ENCODE measurements at places on chromosomes 11 and 22.

DNA sequence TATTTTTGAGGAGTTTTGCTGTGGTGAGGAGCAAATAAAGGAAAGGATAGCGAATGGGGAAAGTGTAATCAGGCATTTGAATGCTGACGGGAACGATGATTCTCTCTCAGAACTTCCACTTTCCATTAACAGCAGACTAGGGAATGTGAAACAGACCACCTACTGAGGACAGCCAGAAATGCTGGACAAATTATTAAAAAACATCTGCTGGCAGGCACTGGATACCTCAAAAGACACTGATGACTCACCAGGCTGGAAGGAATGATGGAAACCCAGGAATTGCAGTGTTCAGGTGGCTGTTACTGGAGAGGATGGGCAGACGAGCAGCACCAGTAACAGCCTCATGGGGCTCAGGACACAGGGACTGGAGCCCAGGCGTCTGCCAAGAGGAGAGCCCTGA is 33.4 kb downstream of the PLA2G6 start:
- no peak for DNase-seq

GRCh38 chr11:76769645-76770586 is 13.2 kb upstream of the TSKU start:
- DNase-seq: no peak

DNA sequence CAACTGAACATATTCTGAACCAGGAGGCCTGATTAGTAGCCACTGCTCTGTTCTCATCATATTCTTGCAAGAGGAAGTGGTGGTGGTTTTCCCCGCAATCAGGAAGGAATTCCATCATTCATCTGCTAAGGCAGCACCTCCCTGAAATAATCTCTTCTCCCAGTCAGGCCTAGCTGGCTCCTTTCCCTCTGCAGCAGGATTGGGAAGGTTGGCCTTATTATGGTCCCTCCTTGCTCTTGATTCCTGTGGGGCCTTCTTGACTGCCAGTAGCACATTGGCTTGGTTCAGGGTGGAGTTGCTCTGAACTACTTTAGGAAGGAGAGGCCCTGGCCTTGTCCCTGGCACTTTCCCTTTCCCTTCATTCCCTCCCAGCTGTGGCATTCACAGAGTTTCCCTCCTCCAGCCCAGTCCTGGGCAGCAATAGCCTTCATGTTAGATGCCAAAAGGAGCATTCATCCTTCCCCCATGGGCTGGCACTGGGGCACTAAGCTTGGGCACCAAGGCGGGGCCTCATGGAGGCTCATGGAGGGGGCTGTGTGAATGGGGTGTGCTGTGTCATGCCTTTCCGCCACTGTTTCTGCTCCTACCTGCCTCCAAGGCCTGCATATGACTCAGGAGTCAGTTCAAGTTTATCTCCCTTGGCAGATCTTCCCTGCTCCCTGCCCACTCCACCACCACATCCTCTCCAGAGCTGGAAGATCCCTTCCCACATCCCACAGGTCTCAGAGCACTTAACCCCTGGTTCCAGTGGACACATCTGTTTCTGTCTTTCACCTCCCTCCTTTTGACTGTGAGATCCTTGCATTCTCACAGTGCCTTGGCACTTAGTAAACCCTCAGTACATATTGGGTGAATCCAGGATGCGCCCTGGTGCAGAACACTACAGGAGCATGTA is 27.6 kb upstream of the CD44 start:
- DNase-seq: no peak

- no peak for DNase-seq
Measured at GRCh38 chr11:98029832-98030231, 990.9 kb upstream of the CNTN5 start.

GRCh38 chr11:15073361-15074205 is at the start of gene CALCB:
Gene CALCB, plus strand, starts transcription at chr11:15073593. Its CDS starts 1,126 bp downstream, at chr11:15074719.
- DNase-seq: peak; percentile 16

- DNase-seq: no peak
Measured at GRCh38 chr11:279040-279965, 1.1 kb downstream of the NLRP6 start.

GRCh38 chr22:25199731-25200520 is at the start of gene CRYBB3:
Gene CRYBB3, plus strand, starts transcription at chr22:25199858. Its CDS starts 1,539 bp downstream, at chr22:25201397.
- no peak for DNase-seq

DNA sequence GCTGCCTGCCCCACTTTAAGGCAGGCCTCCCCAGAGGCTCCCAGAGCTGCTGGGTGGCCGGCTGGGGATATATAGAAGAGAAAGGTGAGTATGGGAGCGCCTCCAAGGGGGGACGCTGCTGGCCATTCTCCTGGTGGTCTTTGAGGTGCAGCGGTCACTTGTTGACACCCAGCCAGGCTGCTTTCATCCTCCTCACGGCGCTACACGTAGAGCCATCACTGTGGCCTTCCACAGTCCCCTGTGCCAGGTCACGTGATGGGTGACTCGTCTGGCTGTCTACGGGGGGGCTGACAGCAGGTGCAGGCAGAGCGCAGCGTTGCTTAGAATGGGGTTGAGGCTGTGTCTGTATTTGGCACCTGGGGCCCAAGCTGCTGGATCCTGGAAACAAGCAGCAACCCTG is 1.9 kb downstream of the ACR start:
- DNase-seq: no peak
